Neural crest cell (in vitro differentiated cells): ENCODE measurements at places on chromosomes 2 and 18.
A peak's percentile ranks its signal among the peaks of the same experiment; 100 is the strongest.

DNA sequence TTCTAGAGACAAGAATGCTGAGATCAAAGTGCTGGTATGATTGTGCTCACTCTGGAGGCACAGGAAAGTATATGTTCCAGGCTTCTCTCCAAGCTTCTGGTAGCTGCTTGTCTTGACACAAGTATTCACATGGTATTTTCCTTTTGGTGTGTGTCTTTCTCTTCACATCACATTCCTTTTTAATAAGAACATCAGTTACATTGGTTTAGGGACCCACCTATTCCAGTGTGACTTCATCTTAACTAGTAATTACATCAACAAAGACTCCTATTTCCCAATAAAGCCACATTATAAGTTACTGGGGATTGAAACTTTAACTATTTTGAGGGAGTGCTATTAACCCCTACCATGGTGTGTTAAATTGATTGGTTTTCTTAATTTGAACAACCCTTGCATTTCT, 119.1 kb downstream of the FSIP2 start:
- no peak for DNase-seq

DNA sequence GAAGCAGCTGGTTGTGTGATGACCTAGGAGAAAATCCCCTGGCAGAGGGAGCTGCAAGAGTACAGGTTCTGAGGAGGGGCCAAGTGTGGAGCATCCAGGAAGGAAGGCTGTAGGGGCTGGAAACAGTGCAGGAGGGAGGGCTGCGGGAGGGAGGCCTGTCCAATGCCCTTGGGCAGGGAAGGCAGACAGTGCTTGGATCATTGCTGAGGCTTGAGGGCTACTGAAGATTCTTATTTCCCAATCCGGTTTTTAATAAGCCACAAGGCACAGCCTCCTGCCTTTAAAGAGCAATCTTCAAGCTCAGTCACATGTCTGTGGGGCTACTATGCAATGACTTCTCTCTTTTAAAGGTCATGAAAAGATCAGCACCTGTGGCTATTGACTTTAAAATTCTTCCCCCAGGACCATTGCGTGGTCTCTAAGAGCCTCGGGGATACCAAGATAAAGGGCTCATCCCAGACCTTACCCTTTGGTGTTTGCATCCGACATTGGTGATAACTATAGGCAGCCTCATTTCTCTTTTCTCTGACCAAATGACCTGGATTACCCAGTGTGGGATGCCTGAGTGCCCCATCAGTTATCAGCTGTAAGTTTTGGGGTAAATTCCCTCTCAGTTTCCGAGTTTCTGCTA, 149.6 kb downstream of the DOCK10 start:
- no peak for DNase-seq

GRCh38 chr2:20224716-20225293, at the start of gene SDC1:
TSS of gene SDC1 (minus strand) at chr2:20225130. CDS start at chr2:20224867, 263 bp downstream.
- peak; percentile 56 for DNase-seq

GRCh38 chr18:63253014-63253413, 66.6 kb downstream of the BCL2 start:
- no peak for DNase-seq

GRCh38 chr2:9972621-9973479, 21.4 kb downstream of the GRHL1 start:
- DNase-seq: no peak

- no peak for DNase-seq
Observed at GRCh38 chr2:233112329-233112728, 52.2 kb downstream of the INPP5D start.

DNA sequence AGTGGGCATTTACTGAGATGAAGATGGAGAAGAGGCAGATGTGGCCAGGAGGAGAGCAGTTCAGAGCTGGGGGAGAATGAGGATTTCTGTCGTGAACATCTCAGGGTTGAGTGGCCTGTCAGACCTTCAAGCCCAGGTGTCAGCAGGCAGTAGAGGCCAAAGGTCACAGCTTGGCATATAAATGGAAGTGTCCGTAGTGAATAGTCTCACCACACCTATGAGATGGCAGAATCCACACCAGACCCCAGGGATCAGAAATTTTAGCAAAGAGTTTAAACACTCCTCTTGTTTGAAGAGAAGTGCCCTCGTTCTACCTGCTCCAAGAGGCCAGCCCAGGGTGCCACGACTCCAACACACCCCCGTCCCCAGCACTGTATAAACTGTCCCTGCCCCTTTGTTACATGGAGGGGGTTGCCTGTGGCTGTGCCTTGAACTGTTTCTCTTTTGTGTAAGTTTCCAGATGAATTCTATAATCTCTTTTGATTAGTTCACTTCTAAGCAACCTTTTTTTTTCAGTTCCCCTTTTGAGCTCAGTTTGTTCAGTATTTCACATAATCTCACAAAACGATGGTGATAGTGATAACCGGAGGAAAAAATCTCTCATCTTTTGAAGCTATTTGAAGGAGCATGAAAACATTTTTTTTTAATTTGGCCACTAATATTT, 69.0 kb upstream of the TTC39C start:
- no peak for DNase-seq

- DNase-seq: no peak
Observed at GRCh38 chr2:71505086-71505769, 51.9 kb downstream of the DYSF start.

- no peak for DNase-seq
Observed at GRCh38 chr2:157487271-157487610, 43.4 kb upstream of the CYTIP start.

DNA sequence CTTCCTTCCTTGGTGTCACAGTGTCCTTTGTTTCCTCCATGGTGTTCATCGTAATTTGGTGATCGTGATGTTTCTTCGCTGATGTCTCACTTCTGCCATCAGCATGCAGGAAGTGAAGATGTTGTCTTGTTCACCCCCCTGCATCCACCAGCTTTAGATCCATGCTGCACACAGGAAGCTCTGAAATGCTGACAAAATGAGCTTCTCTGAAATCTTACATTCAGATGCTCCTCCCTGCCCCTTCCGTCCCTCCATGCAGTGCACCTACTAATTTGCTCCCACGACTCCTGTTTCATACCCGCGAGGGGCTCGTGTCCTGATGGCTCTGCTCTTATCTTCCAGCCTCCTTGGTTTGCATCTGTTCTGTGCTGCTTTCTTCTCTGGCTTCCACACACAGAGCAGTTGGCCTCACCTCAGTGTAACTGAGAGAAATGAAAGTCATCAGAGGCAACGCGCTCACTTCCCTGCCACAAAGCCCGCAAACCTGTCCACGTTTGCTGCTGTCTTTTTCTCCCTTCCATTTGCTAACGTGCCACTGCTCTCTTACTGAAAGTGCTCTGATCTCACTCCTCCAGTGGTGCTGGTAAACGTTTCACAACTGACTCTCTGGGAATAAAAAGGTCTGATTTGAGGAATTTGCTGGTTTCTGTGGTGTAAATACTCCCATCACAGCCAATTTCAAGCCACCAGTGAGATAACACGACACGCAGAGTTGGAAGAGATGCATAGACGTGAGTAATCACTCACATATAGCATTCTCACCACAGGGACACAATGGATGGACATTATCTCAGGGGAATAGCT, 41.0 kb upstream of the MGAT4A start:
- DNase-seq: no peak
